Left cardiac atrium (tissue), 4 donors: ENCODE measurements at places on chromosomes 12 and 14. TPM values are rescaled to one million over a fixed set of nuclear protein-coding genes. Genes with fewer than 3 reads are reported as not detected.

DNA sequence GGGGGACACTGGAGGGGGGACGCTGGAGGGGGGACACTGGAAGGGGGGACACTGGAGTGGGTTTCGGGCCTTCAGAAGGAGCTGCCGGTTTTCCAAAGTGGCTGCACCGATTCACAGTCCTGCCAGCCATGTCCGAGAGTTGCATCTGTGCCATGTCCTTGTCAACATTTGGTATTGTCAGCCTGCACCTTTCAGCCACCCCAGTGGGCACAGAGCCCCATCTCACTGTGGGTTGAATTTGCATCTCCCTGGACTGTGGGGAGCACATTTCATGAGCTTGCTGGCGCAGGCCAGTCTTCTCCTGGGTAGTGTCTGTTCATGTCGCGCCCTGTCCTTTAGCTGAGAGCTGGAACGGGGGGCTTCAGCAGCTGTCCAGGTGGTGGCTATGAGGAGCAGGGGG lies 72.7 kb downstream of the GALNT9 start:
- DNase-seq = no peak

DNA sequence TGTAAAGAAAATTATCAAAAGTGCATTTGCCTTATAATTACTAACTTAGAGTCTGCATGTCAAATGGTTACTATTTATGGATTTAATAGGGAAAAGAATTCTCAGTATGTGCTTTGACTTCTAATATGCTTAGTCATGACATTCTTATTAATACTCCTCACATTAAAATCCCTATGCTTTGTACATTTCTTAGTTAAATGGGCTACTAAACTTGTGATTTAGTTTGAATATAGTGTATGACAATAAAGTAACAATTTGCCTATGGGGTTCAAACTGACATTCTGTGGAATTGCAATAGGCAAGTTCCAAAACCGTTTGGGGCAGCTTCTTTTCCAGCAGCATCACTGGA lies 361.9 kb upstream of the TMTC1 start:
- no peak for DNase-seq

- DNase-seq = no peak
Observed at GRCh38 chr14:99346470-99347080, 74.6 kb upstream of the BCL11B start.

DNA sequence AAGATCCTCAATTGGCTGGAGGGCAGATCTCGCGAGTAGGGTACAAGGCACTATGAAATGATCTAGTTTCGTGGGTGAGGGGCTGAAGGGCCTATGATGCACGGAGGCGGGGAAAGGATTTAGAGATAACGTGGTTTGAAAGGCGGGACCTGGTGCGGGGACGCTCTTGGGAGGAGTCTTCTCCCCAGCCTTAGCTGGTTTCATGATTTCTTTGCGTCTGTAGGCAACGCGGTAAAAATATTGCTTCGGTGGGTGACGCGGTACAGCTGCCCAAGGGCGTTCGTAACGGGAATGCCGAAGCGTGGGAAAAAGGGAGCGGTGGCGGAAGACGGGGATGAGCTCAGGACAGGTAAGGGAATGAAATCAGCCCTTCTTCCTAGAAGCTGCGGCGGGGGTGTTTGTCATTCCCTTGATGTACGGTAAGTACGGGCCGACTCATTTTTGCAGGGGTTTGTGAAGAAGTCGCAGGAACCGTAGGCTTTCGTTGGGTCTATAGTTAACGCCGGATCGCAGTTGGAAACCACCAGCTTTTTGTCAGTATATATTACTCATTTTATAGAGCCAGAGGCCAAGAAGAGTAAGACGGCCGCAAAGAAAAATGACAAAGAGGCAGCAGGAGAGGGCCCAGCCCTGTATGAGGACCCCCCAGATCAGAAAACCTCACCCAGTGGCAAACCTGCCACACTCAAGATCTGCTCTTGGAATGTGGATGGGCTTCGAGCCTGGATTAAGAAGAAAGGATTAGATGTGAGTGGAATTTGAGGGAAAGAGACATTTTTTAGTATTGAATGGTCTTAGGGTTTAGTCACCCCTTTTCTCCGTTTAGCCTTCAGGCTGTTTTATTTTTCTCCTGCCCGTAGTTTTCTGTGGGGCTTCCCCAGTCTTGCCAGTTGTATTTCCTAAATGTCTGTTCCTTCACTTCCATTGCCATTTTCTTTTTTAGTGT lies 602 bp downstream of the APEX1 start:
- DNase-seq = no peak

DNA sequence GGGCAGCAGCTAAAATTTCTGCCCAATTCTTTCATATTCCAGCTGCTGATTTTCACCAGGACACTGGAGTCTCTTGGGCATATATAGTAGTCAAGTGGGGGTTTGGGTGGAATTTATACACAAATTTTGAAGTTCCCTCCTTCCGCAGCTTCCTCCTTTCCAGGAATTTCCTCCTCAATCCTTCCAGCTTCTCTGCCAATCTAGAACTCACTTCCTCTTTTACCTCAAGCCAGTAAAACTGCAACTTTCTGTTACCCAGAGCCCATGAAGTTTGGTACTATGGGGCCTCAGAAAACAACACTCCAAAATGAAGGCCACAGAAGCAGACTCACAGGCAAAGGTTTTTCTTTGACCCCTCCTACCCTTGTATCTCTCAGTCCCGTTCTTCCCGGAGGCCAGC lies 51.7 kb upstream of the G2E3 start:
- no peak for DNase-seq

DNA sequence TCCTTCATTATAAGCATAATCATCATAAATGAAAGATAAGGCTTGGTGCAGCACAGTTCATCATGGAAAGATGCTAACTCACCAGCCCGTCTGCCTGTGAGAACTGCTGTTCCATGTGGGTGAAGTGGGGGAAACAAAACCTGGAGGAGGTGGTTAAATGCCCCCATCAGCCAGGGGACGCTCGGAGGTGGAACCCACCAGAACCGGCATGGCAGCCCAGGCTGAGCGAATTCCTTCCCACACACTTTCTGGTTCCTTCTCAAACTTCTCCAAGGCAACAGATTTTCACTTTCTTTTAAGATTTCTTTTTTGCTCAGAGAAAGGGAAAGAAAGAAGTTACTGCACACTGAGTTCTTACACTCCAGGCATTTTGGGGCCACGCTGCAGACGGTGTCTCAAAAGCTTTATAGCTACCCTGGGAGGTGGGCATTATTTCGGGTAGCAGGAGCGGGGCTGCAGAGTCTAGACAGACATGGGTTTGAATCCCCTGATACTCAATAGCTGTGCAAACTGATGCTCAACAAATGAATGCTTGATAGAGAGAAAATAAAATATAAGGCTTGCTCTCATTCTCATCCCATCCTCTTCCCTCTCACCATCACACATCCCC lies 190.7 kb downstream of the BCL11B start:
- no peak for DNase-seq

DNA sequence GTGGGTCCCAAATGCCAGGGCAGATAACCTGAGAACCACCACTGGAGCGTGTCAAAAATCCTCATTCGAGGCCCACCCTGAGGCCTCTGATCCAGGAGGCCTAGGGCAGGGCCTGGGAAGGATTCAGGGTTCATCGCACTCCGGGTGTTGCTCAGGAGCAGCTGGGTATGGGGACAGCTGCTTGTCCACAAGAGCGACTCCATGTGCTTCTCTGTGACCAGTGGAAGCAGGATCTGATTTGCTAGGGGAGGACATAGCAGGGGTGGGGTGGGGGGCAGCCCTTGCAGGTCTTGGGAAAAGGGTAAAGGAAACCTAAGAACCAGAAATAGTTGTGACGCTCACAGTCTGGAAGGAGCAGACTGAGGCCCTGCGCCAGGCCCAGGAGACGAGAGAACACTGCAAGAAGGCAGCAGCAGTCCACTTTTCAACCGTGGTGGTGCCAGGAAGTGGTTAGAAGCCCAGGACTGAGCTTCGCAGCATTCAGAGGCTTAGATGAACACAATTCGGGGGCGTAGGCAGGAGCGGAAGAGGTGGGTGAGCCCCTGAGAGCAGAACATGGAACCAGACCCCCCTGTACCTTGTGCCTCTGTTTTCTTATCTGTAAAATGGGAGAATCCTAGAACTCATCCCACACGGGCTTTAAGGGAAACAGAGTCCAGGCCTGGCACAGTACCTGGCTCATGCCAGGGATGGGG lies 33.7 kb downstream of the ITPK1 start:
- DNase-seq = no peak

GRCh38 chr12:59181196-59181777 lies 261.0 kb upstream of the LRIG3 start:
- DNase-seq = no peak

- DNase-seq = no peak
Observed at GRCh38 chr14:23538785-23539184, 12.8 kb downstream of the ZFHX2 start.

GRCh38 chr14:101069228-101069549 lies 165.7 kb upstream of the RTL1 start:
- DNase-seq = no peak

GRCh38 chr14:37091651-37092050 lies 80.8 kb downstream of the SLC25A21 start:
- no peak for DNase-seq

GRCh38 chr12:39886106-39886505 lies 219.8 kb downstream of the SLC2A13 start:
- DNase-seq = no peak

DNA sequence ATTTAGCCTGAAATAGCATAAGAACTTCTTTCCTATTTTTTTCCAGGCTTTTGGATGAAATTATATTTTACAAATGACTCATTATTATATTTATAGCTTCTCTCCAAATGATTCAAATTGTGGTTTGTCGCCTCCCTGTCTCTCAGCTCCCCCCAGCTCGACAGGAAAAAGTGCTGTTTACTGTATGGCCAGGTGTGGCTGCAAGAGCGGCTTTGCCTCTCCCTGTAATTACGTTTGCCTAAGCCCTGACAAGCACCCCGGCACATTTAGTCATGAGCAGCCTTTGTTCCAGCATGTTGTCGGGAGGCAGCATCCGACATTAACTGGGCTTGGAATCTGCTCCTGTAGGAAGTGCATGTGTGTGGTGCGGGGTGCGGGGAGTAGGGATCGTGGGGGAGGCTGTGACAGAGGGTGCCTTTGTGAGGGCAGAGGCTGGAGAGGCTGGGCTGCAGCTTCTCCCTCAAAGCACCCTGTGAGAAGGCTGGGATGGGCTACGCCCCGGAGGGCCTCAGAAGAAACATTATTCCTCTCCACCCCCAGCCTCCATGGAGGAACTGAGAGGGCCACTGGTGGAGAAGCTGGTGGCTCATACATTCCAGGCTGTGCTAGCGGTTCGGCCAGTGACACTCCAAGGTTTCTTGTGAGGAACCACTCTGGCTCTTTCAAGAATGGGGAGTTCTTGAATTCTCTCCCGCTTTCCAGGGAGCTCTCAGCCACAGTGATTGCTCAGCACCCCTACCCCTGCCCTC lies 42.1 kb upstream of the CTDSP2 start:
- DNase-seq = peak; percentile 37

DNA sequence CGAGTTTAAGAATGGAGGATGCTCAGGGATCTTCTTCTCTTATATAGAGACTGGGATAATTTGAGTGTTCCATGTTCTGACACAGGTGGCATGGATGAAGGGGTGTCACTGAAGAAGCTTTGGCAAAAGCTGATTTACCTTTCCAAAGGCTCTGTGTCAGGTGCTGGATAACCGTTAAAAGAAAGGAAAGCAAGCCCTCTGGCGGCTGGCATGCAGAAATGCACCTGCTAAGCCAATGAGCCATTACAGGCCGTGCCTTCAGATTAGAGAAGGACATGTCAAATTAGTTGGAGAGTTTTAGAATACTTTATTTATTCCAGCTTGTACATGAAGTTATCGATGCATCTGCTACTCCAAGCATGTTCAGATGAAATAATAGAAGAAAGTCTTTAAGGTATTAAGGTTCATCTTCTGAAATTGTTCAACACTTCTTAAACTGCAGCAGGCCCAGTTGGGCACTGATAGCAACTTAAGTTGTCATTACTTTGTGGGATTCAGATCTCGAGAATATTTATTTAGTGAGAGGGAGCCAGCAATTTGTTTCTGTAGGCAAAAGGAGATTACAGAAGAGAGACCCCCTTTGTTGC lies 678.2 kb downstream of the NRXN3 start:
- peak; percentile 19 for DNase-seq

DNA sequence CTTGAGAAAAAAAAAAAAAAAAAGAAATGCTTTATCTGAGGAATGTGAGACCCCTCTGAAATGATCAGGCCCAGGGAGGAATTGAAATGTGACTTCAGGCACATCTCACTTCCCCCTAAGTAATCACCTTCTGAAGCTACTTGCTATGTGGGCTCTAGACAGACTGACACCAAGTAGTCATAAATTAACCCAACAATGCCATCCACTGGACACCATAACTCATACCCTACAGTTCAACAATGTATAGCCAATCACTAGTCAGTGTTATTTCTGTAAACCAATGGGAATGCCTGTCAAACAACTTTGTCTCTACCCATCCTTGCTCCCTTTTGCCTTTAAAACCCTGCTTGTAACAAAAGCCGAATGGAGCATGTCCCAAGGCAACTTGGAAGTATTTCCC lies 182.7 kb upstream of the TMPO start:
- no peak for DNase-seq

DNA sequence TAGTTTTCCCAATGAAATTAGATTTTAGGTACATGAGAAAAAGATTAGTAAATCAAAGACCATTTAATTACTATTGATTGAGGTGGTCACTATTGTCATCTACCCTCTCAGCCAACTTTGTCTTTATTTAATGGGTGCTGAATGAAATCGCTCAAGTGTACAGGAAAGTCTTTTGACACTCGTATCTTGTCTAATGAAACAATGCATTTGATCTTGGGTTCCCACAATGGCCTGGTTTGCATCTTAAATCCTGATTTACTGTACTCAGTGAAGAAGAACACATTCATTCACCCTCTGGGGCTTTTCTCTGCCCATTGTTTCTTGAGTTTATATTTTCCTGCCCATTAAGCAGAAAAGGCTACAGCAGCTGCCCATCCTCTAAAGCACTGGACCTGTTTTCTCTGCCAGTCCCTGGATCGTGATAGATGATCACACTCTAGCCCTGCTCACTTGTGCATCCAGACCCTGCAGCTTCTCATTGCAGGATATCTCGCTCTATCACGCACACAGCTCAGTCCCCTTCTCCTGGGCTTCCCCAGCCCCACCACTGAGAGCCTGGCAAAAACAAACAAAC lies 1369.3 kb downstream of the AACS start:
- no peak for DNase-seq

IGF1 gene
- total RNA-seq = 61.6 TPM

KLRG1 gene
- total RNA-seq = 3.1 TPM

DLGAP5 gene
- total RNA-seq = 0.29 TPM

OR11H6 gene
- not detected for total RNA-seq

BHLHE41 gene
- 35.8 TPM for total RNA-seq

SLC6A15 gene
- not detected for total RNA-seq

GDF3 gene
- total RNA-seq = 0.26 TPM

NRIP2 gene
- 1.8 TPM for total RNA-seq
